Activated T-helper 1 cell treated with anti-CD3 and anti-CD28 coated beads, Interleukin-2, amount 50 U/mL, for 16 hours (primary cell): ENCODE measurements at places on chromosomes 7 and 10.

- DNase-seq: no peak
Observed at GRCh38 chr10:5540891-5541290, 16.1 kb downstream of the CALML3 start.

- no peak for DNase-seq
Observed at GRCh38 chr10:27794157-27794556, 48.5 kb upstream of the MKX start.

GRCh38 chr7:91913612-91914011 is 27.1 kb upstream of the AKAP9 start:
- no peak for DNase-seq

DNA sequence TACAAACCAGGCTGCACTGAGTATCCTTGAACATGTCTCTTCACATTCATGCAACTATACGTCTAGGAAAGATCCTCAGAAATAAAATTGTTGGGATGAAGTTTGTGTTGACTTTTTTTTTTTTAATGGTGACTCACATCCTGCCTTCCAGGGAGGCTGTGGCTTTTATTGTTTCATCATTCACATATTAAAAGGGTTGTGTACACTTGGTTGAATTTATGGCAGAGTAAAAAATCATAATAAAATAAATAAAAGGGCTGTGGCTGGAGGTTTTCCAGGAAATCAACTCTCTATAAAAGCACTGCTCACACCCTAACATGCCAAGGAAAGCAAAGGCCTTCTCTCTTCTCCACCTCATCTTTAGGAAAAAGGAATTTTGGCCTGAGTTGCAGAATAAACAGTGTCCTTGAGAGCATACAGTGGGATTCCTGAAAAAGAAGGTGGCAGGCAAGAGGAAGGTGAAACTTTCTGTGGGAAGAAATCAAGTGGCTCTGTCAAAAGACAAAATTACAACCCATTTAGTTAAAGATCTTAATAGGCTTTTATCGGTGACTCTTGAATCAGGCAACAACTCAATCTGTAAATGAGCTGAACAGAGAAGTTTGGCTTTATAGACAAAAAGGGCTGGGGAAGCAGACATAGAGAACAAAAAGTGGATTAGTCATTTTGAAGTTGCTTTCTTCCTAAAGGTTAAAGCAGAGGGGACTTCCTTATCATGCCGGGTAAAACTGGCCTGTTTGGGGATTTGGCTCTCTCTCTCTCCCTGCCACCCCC is 41.6 kb upstream of the FHIP2A start:
- no peak for DNase-seq

DNA sequence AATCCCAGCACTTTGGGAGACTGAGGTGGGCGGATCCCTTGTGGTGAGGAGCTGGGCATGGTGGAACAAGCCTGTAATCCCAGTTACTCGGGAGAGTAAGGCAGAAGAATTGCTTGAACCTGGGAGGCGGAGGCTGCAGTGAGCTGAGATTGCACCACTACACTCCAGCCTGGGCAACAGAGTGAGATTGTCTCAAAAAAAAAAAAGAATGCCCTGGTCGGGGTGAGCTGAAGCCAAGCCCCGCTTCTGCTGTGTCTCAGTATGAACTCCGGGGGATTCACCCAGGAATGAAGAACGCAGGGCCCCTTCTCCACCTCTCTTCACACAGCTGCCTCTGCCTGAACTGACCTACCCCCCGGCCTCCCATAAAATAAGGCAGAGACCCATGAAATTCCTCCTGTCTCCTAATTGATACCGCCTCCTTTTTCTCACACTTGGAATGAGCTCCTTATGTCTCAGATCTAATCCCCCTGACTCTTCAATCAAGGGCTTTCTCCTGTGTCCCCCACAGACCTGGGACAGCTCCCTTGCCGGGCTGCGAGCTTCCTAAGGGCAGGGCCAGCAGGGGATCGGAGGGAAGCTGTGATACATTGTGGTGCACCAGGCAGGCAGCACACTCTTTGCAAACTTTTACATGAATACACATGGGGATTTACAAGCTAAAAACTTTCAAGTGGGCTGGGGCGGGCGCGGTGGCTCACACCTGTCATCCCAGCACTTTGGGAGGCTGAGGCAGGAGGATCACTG is 911 bp upstream of the ZP3 start:
- DNase-seq: no peak

DNA sequence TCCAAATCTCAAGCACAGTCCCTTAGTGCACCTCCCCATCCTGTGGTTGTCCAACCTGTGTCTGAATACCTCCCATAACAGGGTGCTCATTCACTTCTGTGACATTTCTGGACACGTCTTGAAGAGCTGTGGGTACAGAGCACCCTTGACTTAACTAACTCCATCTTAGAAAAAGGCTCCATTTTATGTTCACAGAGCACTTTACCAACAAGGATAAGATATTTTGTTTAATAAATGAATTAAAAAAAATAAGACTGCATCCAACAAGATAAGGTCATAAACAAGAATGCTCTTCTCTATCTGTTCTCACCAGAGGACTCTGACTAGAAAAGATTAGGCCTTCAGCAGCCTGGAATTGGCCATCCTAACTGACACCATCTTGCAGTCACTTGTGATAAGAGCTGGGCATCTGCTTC is 335.2 kb upstream of the ZNF32 start:
- DNase-seq: no peak

- no peak for DNase-seq
Observed at GRCh38 chr10:52258799-52259425, 55.2 kb upstream of the DKK1 start.

DNA sequence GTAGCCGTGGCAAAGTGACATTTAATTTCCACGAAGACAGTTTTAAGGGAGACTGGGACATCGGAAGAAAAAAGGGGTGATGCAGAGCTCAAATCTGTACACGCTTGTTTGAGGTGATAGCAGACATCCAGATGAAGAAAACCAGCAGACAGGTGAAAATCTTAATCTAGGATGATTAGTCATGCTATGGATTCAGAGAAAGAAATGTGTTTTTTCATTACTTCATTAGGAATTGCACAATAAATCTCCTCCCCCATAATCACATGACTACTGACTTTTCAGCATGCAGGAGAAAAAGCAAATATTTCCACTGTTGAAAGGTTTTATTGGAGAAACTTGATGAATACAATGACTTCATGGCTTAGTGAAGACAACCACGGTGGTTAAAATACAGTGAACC is 2.5 kb downstream of the NUDT5 start:
- DNase-seq: no peak

DNA sequence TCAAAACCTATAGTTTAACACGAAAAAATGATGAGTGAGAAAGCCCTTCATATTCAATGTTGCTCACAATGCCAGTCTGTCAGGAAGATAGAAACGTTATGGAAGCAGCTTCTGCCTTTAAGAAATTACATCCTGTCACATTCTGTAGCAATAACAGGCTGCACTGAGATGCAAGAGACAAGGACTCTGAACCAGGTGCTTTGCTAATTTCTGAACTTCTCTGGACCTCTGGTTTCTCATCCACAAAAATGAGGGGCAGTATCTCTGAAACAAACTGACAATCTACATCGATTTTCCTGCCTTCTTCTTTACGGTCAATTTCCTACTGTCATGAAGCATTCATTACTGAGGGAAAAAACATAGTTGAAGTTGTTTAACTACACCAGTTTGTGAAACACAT is 234.0 kb downstream of the SNX13 start:
- DNase-seq: no peak

DNA sequence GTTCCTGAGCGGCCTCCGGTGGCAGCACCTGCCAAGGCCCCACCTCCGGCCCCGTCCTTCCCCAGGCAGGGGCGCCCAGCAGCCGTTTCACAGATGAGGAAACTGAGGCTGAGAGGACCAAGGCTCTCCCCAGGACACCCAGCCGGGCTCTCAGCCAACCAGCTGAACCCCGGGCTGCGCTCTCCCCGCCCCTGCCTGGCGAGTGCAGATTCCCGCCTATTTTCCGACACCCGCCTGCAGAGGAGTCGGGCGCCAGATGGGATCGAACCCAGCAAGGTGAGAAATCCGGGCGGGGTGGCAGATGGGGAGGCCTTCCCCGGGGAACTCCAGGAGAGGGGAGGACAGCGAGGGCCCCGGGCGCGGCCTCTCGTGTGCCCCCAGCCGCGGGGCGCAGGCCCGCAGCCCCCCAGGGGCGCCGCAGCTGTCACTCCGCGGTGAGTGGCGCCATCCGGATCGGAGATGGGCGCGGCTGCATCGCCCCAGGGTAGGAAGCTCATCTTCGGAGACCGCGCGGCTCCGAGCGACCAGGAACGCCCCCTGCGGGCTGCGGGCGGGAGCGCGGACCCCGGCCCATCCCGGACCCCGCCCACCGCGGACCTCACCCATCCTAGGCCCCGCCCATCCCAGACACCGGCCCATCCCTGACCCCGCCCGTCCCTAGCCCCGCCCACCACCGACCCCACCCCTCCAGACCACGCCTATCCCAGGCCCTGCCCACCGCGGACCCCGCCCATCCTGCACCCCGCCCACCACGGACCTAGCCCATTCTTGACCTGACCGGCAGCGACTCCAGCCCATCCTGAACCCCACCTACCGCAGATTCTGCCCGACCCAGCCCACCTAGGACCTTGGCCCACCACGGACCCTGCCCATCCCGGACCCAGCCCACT is 90.3 kb downstream of the MICALL2 start:
- no peak for DNase-seq

- DNase-seq: no peak
Observed at GRCh38 chr7:156024201-156024600, 211.9 kb upstream of the SHH start.
